HEK293T (cell line): ENCODE measurements at places on chromosomes 11 and 22.

GRCh38 chr11:46263120-46263519, 14.3 kb upstream of the CREB3L1 start:
- DNase-seq: no peak

DNA sequence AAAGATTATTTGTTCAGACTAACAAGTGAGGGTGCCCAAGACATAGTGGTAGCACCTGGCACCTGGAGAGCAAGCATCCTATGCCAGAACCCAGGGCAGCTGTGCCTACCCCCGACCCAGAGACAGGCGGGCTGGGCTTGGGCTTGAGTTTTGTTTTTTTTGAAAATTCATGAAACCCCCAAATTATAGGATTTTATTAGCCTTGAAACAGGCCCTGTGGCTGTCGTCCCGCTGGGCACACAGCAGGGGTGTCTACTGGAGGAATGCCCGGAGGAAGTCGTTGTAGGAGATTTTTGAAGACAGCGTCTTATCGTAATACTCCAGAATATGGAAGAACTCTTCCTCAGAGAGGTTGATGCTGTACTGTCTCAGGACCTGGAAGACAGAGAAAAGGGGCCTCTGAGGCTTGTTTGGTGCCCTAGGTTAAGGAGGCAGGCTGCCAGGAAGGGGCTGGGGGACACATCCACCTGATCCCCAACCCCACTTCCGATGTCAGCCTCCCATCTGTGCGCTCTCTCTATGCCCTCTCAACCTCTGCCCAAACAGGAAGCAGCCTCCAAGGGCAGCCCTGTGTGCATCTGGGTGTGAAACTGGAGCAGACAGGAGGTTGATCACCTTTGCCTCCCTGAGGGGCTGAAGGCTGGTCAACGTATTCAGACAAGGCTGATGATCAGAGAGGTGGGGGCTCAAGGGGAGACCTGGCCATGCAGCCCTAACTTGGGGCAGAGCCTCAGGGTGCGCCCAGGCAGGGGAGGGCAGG, 117.0 kb downstream of the MPPED1 start:
- DNase-seq: no peak

DNA sequence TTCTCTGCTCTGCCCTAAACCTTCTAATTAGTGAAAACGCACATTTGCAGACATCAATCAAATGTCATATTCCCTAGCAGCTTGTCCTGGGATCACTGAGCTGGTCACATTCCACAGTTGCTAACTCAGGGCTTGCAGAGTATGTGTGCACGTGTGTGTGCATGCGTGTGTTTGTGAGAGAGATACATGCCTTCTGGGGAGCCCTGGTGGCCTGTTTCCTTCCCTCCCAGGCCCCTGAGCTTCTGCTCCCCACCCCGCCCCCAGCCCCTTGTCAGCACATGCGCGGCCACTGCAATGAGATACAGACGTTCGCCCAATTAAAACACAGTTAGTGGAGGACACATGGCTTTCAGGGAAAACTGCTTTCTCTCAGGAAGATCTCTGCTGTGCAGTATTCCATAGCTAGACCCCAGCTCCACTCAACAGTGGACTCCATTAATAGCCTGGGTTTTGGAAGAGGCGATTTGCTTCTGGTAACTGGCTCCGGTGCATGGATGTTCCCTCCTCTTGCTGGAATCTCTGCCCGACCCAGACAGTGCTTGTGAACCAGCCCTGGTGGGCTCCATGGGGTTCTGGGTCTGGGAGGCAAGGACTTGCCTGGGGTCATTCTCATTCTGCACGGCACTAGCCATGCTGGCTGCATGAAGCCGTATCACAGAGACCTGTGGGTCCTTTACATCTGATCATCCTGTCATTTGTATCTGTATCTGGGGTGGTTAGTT, 17.7 kb downstream of the LRP5 start:
- DNase-seq: no peak

GRCh38 chr22:23533328-23533762, 46.7 kb downstream of the IGLL1 start:
- DNase-seq: peak; percentile 78

GRCh38 chr11:103805688-103806009, 230.8 kb upstream of the DDI1 start:
- DNase-seq: no peak

DNA sequence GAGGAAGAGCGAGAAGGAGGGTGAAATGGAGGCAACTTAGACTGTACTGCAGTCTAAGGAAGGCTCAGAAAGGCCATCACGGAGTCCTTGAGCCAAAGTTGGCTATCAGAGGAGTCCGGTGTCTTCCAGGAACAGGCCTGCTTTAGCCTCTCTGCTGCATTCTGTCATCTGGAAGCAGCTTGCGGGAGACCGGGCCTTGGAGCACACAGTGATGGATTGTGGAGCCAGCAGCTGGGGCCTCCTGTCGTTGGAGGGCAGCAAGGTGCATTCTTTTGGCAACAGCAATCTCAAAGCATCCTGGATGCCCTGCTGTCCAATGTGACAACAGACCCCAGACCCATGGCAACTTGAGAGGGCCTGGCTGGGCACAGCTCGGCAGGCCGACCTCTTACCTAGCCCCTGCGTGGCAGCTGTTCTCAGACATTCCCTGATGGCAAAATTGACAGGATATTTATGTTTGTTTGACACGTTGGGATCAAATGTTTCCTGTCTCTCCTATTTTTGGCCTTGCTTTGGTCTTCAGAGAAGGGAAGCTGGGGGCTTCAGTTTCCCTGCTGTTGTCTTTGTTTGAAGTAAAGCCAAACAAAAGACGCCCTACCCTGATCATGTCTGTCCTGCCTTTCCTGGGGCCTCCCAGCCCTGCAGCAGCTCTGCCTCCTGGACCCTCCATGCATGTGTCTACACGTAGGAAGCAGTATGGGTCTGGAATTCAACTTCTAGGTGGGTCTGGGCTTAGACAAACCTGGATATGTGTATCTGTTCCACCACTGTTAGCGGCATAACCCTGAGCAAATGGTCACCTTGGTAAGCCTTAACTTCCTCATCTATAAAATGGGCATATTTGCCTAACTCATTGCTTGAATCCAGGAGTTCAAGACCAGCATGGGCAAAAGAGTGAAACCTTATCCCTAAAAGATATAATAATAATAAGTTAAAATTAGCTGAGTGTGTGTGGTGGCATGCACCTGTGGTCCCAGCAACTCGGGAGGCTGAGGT, 43.9 kb upstream of the LMO2 start:
- DNase-seq: no peak

DNA sequence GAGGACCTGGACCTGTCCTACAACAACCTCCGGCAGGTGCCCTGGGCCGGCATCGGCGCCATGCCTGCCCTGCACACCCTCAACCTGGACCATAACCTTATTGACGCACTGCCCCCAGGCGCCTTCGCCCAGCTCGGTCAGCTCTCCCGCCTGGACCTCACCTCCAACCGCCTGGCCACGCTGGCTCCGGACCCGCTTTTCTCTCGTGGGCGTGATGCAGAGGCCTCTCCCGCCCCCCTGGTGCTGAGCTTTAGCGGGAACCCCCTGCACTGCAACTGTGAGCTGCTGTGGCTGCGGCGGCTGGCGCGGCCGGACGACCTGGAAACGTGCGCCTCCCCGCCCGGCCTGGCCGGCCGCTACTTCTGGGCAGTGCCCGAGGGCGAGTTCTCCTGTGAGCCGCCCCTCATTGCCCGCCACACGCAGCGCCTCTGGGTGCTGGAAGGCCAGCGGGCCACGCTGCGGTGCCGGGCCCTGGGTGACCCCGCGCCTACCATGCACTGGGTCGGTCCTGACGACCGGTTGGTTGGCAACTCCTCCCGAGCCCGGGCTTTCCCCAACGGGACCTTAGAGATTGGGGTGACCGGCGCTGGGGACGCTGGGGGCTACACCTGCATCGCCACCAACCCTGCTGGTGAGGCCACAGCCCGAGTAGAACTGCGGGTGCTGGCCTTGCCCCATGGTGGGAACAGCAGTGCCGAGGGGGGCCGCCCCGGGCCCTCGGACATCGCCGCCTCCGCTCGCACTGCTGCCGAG, 1.5 kb downstream of the LRFN4 start:
- no peak for DNase-seq
